ENCODE measurements at places on chromosomes 4 and X. TPM values are rescaled to one million over a fixed set of nuclear protein-coding genes. Genes with fewer than 3 reads are reported as not detected.

DNA sequence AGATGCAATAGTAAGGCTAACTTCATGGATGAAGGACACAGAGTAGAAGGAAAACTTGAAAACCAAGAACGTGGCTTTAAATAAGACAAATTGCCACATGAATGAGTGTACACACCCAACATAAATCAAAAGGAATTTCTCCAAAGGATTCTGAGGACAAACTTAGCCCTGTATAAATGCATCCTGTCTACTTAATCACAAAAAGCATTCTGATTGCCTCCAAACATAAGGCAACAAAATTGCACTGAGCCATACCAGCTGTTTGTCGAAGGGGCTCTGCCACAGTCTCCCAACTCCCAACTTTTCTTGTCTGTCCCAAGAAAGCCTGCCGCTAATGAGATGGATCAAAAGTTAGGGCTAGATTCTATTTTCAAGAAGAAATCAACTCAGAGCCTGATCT, 194.3 kb downstream of the SOWAHB start:
- no peak for DNase-seq

GRCh38 chr4:94338681-94339351, 3.8 kb downstream of the HPGDS start:
- DNase-seq, result no peak

DNA sequence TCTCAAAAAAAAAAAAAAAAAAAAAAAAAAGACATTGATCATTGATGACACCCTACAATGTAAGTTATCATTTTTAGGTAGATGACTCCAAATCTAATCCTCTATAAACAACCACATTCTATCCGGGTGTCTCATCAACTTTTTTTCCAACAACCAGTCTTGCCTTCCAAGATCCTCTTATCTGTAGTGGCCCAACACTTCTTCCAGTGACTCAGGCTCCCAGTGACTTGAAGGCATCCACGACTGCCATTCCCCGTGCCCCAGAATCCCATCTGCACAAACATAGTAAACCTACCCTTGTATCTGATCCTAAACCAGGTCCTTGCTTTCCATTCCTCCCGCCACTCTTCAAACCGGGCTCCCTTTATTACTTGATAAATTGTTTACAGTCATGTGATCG, 15.6 kb upstream of the TSPAN5 start:
- no peak for DNase-seq

DNA sequence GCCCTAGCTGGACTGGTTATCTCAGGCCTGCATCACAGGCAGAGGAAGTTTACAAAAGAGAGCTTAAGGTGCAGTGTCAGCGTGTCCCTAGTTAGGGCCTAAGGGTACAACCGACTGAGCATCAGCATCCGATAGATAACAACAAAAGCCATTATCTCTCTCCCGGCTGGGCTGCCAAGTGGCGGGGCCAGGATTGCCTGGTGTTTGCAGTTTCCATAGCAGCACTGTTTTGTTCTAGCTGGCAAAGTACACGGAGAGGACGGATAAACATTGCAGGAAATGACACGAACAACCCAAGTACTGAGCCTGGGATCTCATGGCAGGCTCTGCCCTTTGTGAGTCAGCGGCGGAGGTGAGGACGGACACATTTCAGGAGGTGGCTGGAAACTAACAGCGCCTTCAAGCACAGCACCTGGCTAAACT, 104.7 kb upstream of the NOCT start:
- DNase-seq, result peak; percentile 84

DNA sequence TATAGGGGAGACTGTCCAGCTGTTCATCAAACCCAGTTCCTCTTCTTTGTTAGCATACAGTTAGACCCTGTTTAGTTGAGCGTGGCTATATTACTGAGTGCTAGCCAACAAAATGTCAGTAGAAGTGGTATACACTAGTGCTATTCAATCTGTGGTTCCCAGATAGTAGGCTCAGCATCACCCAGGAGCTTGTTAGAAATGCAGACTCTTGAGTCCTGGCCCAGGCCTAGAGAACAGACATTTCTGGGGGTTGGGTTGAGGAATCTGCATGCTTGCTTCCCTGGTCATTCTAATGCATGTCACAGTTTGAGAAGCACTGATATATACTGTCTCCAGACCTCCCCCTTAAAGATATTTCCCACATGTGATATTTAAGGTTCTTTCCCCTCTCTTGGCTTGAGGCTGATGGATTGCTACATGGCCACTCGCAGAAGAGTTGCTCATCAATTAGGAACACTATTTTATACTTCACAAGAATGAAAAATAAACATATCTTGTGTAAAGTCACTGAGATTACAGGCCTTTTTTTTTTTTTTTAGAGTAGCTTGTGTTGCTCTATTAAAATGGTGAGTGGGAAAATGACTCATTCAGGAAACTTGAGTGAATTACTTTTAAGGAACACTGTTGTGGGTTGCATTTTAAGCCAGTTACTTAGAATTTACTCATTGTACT, 289.0 kb downstream of the STIM2 start:
- DNase-seq, result no peak

DNA sequence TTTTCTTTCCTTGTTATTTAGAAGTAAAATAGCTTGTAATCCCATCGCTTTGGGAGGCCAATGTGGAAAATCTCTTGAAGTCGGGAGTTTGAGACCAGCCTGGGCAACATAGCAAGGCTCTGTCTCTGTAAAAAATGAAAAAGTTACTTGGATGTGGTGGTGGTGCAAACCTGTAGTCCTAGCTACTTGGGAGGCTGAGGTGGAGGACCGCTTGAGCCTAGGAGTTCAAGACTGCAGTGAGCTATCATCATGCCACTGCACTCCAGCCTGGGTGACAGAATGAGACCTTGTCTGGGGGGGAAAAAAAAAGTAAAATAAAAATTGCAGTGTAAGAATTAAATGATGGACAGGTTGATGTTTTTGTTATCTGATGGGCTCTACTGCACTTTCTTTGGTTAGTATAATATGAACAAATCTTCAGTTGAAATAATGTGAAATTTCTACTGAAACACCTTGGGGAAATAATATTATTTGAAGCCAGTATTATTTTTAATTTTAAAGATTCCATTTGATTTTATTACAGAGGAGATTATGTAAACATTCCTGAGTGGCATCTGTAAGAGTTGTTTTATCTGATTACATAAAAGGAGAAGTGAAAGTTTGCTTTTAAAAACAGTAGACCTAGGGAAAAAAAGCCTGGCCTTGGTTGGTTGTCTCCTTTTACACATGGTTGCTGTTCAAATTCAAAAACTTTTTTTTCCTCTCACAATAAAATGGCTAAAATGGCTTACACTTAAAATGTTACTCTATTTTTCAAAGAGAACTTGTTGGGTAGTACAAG, 10.5 kb upstream of the NDUFC1 start:
- DNase-seq, result no peak

DNA sequence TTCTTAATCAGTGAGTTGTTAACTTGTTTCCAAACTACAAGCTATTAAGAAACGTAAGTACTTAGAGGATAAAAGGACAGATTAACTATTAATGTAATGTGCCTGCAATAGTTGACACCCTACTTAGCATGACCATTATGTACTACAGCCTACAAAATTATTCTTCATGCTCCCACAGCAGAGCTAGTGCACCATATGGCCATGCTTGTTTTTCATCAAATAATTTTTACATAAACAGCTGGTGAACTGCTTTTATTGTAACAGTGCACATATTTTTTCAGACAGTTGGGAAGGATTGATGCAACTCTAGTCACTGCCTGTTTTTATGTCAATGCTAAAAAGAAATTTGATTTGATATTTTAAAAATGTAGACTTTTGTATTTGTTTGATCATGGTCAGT, 10.2 kb upstream of the MAGEB10 start:
- DNase-seq, result no peak

DNA sequence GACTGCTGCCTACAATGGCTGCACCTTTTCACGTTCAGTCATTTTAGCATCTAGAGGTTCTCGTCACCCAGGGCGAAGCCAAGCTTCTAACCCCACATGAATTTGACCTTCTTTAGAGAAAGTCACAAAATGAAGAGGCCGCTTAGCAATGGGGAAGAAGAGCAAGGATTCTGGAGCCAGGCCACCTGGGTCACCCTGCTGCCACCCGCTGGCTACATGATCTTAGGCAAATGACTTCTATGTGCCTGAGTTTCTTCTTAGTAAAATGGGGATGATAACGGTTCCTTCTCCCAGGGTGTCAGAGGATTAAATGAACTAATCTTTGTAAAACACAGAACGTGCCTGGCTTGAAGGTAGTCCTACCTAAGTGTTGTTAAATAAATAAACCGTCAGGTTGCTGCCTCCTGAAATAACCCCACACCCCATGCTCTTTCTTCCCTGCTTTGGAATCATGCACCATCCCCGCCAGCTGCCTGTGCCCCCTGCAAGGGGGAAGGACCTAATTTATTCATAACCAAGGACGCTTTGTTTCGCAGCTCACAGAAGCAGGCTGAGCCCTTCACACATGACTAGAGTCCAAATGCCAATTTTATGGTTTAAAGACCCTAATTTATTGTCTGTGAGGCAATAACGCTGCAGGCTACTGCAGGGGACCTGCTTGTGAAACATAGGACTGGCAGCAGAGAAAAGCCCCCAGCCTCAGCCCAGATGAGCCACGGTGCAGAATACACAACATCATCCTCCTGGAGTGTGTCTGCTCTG, 28.6 kb upstream of the NSG1 start:
- DNase-seq, result no peak

DNA sequence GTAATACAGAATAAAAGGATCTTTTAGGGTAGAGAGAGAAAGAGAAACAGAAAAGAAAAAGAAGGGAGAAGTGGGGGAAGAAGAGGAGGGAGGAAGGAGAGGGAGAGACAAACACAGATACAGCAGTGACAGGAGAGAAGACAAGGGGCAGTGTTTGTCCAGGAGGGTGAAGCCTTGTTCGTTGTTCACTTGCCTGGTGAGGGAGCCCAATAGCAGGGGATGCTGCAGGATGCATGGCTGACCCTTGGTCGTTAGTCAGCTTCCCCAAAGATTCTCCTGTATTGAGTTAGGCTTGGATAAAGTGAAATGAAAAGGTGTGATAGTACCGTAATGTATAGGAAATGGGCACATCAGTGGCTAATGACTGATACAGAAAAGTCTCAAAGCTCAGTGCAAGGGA, 403.7 kb downstream of the IL15 start:
- DNase-seq, result no peak

GRCh38 chrX:39757971-39758370, 339.8 kb downstream of the BCOR start:
- DNase-seq, result peak; percentile 15

- no peak for DNase-seq
Measured at GRCh38 chr4:53547983-53548382, 43.3 kb downstream of the LNX1 start.

- no peak for DNase-seq
Measured at GRCh38 chrX:11416600-11416999, 123.4 kb downstream of the AMELX start.

ETDB gene
- total RNA-seq, result not detected

MID1 gene
- 25.7 TPM for total RNA-seq

RNF212 gene
- not detected for total RNA-seq

CDKL2 gene
- not detected for total RNA-seq

GABRB1 gene
- 3.3 TPM for total RNA-seq

HTN3 gene
- not detected for total RNA-seq

Data from Daoy (cell line).